ENCODE measurements at places on chromosomes 11 and 22.

- no peak for DNase-seq
Observed at GRCh38 chr11:12546660-12547059, 127.6 kb upstream of the TEAD1 start.

DNA sequence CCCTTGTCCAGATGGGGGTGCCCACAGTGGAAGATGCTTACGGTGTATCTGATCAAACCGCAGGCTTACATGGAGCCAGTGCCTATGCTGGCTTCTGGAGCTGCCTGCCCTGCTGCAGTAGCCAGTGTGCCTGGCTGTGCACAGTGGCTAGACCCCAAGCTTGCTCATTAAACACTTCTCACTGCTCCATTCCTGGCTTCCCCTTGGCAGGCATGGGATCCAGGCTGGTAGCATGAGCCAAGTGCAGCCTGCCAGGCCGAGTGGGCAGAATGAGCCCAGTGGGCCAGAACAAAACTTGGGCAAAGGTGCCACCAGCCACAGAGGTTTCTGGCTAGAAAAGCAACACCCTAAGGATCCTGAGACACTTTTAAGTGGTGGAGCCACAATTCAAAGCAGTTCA, 55.4 kb upstream of the B3GNT6 start:
- no peak for DNase-seq

DNA sequence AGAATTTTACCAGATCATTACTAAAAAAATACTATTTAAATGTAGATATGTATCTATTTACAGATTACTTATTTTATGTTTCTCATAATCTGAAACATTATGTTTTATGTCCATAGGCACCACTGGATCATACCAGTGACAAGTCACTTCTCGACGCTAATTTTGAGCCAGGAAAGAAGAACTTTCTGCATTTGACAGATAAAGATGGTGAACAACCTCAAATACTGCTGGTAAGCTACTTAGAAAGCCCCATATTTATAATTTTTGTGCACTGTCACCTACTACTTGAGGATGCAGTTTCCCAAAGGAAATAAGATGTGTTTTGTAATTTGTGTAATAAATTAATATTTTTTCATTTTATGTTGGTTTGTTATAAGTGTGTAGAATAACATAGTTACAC, 42.6 kb downstream of the USP47 start:
- no peak for DNase-seq

DNA sequence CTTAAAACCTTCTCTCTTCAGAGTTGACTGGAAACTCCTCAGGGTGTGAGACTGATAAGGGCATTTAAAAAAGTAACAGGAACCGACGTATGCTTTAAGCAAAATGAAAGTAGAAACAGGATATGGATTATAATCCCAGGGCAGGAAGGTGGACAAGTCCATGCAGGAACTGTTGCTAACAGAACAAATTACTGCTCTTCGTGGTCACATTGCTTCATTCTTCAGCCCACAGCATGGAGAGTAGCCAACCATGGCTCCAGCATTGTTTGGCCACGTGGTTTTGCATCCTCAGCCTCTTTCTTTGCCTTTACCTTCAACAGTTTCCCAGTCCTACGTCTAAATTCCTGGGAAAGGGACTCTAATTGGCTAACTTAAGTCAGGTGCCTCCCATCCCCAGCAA, 563.1 kb upstream of the ISX start:
- DNase-seq: no peak

DNA sequence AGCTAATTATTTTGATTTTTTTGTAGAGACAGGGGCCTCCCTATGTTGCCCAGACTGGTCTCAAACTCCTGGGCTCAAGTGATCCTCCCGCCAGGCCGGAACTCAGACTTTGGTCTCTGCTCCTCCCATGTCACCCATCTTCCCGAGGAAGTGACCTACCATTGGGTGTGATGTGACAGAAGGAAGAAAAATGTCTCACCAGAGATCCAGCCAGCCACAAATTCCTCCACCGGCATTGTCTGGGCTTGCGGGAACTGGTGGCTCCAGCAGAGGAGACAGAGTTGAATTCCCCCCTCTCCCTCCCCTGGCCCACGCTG, 772 bp downstream of the SLC25A45 start:
- no peak for DNase-seq

- DNase-seq: no peak
Observed at GRCh38 chr11:2399488-2400068, 972 bp upstream of the TSSC4 start.

GRCh38 chr11:88280673-88281316, 56.7 kb downstream of the CTSC start:
- DNase-seq: no peak

- no peak for DNase-seq
Observed at GRCh38 chr11:46009647-46010046, 87.2 kb downstream of the LARGE2 start.

DNA sequence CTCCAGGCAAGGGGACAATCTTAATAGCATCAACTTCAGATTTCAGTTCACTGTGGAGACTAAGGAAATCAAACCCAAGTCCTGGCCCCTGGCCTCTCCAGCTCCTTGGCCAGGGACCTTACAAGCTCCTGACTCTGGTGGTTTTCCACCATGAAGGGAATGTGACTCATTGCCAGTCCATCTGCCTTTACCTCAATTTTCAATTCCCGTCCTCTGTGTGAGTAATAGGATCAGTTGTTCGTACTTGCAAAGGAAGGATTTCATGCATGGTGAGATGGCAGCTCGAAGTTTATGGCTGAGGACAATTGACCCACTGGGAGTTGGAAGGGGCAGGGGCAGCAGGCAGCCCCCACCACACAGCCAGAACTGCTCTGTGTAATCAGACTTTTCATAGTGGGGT, 42.5 kb downstream of the INSC start:
- no peak for DNase-seq

DNA sequence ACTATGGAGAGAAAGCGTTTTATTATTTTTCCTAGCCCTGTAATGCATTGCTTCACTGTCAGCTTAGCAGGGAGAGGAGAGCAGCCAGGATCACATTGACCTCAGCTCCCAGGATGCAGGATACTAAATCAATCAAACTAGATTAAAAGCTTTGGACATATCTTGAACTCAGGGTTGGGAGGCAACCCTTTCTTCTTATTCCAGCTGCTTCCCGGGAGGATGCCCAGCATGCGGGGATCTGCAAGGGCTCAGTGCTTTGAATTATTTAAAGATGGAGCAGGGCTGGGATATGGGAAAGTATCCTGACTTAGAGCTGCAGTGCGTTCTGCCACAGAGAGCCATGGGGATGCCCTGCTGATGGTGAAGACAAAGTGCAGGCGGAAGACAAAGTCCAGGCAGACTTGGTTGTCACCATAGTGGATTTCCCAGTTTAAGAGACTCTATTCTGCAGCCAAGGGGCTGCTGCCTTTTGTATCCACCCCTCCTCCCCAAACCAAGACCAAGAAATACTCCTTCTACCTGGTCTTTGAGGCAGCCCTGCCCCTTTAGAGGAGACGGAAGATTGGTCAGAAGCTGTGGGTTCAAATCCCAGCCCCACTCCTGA, 1035.0 kb downstream of the TBC1D22A start:
- no peak for DNase-seq

DNA sequence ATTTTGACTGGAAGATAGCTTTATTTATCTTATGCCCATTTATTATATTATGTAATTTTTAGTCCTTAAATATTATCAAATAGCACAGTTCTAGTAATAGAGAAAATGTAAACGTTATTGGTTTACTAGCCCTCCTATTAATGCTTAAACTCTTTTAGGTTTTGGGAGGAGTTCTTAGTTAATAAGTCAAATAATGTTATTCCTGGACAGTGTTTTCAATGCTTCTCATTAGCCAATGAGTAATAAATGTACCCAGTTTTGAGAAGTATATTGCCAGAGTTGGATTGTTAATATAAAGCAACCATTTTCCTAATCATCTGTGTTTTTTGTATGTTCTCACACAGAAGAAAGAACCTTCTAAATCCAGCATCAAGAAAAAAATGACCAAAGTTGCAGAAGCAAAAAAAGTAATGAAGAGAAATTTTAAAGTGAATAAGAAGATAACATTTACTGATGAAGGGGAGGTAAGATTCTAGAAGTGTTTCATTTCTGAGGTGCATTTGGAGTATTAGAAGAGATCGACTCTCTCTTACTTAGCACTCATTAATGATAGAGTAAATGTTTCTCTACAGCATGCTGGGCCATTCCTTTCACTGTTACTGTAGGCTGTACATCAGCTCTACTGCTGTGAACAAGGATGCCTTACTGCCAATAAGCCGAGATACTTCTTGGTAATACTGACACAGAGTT, 173.4 kb downstream of the DDX10 start:
- no peak for DNase-seq

- DNase-seq: no peak
Observed at GRCh38 chr22:49090061-49090852, 737.4 kb downstream of the BRD1 start.

- DNase-seq: no peak
Observed at GRCh38 chr11:1738380-1738779, 12.0 kb downstream of the IFITM10 start.

Measured in stimulated activated CD8-positive, alpha-beta memory T cell treated with anti-CD3 and anti-CD28 coated beads, Interleukin-4, amount 100 ng/mL, for 1 hour (primary cell).